ENCODE measurements at places on chromosomes 1 and 21.

- DNase-seq, result no peak
Observed at GRCh38 chr1:61692155-61692800, 32.7 kb downstream of the TM2D1 start.

DNA sequence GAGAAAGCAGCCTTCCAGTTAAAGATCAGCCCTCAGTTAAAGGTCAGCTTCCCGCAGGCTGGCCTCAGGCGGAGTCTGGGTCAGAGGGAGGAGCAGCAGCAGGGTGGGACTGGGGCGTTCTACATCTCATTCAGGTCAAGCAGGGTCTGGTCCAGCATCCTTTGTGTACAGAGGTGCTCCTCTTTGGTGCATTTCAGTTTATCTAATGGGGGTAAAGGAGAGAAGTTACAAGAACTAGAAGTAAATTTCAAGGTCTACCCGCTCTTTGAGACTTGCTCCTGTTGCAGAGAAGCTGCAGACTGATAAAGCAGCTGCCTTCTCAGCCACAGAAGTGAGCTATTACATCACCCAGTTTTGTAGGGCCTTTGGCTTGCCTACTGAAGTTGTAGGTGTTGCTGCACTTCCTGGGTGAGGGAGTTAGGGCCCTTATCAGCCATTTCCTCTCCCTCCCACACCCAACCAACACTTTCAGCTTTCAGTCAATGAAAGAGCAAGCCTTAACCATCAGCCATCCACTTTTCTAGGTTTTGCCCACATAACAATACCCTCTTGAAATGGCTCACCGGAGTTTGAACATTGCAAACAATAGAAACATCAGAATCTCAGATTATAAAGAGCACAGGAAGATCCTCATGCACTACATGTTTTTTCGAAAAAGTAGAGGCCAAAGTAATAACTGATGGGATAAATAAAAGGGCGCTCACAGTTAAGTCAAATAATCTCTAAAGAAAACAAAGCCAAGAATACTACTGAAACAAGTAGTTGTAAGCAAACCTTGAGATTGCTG is 2.8 kb upstream of the NUP210L start:
- peak; percentile 74 for DNase-seq

- no peak for DNase-seq
Observed at GRCh38 chr1:36128126-36128904, 3.3 kb upstream of the COL8A2 start.

DNA sequence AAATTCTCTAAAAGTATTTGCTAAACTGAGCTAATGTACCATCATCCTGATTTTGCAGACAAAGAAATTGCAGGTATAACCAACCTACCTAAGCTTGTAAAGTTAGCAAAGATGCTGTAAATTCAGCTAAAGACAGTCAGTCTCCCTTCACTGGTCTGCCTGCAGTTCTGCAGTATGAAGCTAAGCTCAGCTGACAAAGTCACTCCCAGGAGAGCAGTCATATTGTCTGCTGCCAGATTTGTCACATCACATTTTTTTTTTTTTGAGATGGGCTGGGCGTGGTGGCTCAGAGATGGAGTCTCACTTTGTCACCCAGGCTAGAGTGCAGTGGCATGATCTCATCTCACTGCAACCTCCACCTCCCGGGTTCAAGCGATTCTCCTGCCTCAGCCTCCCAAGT is 8.9 kb upstream of the CMPK1 start:
- no peak for DNase-seq

GRCh38 chr1:248231117-248231516 is at the start of gene OR2M4:
OR2M4 (plus strand) TSS chr1:248231417; CDS start chr1:248238929, 7,512 bp downstream.
- no peak for DNase-seq

- peak; percentile 19 for DNase-seq
Observed at GRCh38 chr21:38769191-38769780, 36.4 kb upstream of the ETS2 start.

GRCh38 chr1:64693406-64693805 is 51.5 kb upstream of the RAVER2 start:
- DNase-seq, result no peak

DNA sequence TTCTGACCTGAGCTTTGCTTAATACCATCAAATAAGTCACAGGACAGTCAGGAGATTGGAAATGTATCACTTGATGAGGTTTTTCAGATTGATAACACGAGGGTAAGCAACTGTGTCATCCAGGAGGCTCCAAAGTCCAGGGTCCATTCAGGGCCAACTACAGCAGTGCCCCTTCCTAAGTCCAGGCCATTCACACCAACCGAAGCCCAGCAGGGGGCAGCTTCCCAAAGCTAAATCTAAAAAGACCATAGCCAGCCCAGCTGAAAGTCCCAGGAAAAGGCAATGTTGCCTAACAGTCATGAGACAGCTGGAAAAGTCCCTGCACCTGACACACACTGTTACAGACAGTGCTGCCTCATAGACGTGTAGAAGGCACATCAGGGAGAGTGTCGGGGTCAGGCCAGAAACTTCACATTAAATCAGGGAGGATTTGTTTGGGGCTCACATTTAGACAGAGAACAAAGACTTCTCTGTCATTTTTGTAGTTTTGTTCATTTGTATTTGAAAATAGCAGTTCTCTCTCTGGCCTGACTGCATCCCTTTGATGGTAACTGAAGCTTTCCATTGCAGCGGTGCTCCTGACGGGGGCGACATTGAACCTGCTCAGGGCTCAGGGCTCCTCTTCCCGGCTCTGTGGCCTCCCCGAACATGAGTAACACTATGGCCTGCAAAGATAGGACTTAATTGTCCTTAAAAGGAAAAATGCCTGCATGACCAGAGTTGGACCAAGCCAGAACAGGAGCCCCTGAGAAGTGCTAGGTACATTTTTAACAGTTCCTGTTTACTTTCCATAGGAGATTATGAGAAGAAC is 200.4 kb downstream of the NRIP1 start:
- peak; percentile 58 for DNase-seq

- no peak for DNase-seq
Observed at GRCh38 chr1:226438007-226438406, 30.1 kb upstream of the PARP1 start.

GRCh38 chr1:192787914-192788585 is 20.8 kb upstream of the RGS2 start:
- DNase-seq, result no peak

DNA sequence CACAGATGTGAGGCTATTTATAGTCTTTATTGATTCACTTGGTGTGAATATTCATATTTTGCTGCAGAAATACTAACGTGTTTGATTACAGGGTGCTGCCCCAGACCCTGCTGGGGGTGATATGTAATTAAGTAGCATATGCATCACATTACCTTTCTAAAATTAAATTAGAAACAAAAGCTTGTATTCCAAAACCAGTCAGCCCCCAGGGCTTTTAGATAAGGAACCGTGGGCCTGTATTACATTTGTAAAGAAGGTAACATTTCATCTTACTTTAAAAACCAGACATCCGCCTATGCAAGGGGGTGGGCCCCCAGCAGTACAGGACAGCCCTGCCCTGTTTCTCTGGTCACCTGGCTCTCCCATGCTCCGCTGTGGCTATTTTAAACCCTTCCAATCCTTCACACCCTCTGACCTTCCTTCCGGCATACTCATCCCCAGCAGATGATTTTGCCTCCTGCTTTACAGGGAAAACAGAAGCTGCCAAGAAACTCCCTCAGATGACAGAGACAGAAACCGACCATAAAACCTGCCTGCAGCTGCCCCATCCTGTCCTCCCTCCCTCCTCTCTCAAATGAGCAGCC is 22.0 kb upstream of the KCNC4 start:
- no peak for DNase-seq

GRCh38 chr1:172948457-172948856 is 102.3 kb downstream of the TNFSF18 start:
- peak; percentile 24 for DNase-seq
